Activated CD4-positive, alpha-beta memory T cell treated with anti-CD3 and anti-CD28 coated beads, Interleukin-2, amount 10 ng/mL, durations not matched to agents 7 days and 5 days (primary cell): ENCODE measurements at places on chromosomes 2 and 18. TPM values are rescaled to one million over a fixed set of nuclear protein-coding genes. Genes with fewer than 3 reads are reported as not detected.

- no peak for DNase-seq
Measured at GRCh38 chr2:198639580-198639979, 818.2 kb downstream of the SATB2 start.

GRCh38 chr2:188726626-188727247 lies 247.4 kb upstream of the COL3A1 start:
- DNase-seq, result no peak

- DNase-seq, result no peak
Measured at GRCh38 chr18:11785444-11786055, 65.7 kb upstream of the CHMP1B start.

- no peak for DNase-seq
Measured at GRCh38 chr18:72058851-72059250, 485.3 kb downstream of the CBLN2 start.

- no peak for DNase-seq
Measured at GRCh38 chr18:12086677-12087470, 6.8 kb upstream of the ANKRD62 start.

EML6 gene
- total RNA-seq, result 1.8 TPM

DNA sequence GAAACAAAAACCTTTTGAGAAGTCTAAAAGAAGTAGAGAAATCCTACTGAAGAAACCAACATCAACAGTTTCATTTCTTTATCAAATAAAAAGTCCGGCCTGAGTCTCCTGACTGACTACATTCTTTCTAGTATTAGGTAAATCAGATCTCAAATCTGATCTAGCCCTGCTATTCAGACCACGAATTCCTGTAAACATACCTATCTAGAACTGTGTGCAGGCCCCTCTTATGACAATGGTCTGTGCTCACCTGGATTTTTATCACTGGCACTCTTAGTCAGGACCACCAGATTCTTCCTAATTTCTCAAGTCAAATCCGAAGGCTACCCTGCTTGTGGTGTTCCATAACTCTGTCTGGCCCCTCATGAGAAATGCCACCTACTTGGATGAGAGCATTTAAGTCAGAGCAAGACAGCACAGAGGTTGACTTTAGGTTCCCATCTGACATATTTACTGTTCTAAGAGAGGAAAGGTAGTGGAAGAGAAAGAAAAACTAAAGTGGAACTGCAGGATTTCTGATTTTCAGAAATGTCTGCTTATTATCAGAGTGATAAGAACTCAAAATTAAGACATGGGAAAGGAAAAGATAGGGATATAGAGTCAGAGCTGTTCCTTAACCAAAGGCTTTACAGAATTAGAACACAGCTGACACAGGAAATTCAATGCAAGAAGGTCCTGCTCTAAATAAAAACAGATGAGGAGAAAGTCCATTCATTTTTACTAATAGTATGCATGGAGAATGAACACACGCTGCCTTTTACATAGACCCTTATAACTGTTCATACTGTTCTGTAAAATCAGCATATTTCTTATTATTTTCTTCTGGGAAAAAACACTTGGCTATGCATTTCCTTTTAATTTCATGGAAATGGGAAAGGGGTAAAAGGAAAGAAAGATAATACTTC lies 56.5 kb downstream of the SLC8A1 start:
- DNase-seq, result no peak

DNA sequence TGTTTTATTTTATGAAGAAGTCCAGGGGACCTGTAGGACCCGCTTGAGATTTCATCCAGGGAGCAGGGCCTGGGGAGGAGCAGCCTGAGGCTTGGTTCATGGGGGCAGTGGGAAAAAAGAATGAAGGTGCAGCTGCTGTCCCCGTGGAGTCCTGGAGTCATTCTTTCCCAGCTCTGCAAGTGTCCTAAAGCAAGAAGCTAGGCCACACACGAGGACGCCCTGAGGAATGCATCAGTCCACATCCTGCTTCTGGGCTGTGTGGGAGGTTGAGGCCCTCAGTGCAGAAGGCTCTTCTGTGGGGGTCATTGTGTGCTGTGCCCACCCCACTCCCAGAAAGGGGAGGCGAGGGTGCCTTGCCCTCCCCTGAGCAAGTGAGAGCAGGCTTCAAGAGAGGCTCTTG lies 179.9 kb upstream of the HS6ST1 start:
- no peak for DNase-seq

DNA sequence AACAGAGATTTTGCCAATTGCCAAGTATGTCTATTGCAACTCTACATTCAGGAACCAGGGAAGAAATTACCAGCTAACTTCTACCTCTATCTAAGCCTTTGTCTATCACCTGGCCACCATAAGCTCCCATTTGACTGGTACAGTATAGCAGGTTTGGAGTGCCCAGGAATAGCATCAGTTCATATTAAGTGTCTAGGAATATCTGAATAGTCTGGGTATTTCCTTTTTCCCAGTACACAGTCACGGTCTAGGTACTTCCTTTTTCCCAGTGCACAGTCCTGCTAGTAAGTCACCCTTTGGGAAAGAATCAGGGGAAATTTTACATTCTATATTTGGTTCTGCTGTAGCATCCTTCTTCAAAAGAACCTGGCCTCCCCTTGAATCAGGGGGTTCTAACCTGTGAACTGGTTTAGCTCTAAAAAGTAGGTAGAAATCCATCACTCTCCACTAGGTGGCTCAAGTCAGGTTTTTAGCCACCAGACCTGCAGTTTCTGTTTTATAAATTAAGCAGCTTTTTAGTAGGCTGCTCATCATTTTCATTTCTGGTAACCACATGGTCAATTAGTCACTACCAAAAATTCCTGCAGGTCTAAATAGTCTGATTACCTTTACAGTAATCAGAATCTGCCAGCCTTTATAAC lies 49.3 kb upstream of the DNAJC10 start:
- DNase-seq, result no peak

CYP27C1 gene
- total RNA-seq, result not detected

LYPD6B gene
- 0.20 TPM for total RNA-seq

DNA sequence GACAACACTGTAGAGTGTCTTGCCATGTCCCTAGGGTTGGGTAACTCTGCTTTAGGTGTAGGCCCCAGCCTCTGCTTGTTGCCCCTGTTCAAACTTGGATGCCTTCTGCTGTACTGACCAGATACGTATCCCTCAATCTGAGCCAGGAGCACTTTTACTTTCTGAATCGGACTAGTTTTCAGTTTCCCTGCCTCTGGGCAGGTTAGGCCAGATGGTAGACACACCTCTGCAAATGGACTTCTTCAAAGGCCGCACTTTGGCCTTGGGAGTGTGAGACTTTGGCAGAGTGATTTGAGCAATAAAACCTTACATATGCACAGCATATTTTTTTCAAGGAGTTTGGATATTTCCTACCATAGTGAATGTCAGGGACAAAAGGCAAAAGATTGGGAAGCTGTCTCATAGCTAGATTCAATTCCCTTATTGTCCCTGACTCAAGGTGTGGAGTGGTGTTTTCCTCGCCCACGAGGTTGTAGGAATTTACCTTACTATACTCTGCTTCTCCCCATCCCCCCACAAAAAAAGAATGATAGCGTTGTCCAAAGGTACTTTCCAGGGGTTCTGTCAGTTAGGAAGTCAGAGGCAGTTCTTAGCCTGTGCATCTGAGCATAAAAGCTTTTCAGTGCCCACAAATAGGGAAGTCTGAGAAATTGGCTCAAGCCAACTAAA lies 15.3 kb upstream of the PARD3B start:
- DNase-seq, result no peak

DNA sequence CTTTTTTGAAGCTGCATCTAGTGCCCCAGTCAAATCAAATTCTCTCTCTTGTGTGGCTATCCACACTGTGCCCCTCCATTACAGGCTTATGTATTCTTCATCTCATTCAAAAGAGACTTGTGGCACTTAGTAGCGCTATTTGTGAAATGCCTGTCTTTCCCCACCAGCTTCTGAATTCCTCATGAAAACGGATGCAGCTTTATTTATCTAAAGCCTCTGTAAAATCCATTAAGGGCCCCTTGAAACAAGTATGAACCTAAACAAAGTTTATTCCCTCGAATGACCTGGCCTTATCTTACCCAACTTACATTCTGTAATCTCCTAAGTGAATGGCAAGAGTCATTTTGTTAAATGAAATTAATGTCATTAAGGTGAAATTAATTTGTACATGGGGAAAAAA lies 417.4 kb upstream of the PIK3C3 start:
- no peak for DNase-seq

- DNase-seq, result no peak
Measured at GRCh38 chr2:140650825-140651224, 1480.0 kb downstream of the LRP1B start.

RAD51AP2 gene
- total RNA-seq, result not detected

ASXL3 gene
- not detected for total RNA-seq

- no peak for DNase-seq
Measured at GRCh38 chr2:4110273-4110672, 406.9 kb downstream of the DCDC2C start.

UGT1A6 gene
- not detected for total RNA-seq

- DNase-seq, result peak; percentile 29
Measured at GRCh38 chr2:240435948-240436682, 652 bp downstream of the GPC1 start.

ADD2 gene
- total RNA-seq, result 1.4 TPM

DNA sequence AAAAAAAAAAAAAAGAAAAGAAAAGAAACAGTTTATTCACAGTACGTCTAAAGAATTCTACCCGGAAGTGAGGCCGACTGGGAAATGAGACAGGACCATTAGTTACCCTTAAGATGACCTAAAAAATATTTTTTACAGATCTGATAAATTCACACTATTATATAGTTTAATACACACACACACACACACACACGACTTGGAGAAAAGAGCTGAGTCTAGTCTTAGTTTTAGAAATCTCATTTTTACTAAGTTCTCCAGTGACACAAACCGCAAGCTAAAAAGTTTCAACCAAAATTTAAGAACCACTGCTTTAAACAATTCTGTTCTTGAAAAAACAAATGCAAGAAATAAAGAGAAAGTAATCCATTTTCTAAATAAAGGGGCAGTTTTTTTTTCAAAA lies 27.1 kb downstream of the ST3GAL5 start:
- DNase-seq, result no peak

GRCh38 chr2:73832930-73833329 lies 4.2 kb downstream of the STAMBP start:
- no peak for DNase-seq

DNA sequence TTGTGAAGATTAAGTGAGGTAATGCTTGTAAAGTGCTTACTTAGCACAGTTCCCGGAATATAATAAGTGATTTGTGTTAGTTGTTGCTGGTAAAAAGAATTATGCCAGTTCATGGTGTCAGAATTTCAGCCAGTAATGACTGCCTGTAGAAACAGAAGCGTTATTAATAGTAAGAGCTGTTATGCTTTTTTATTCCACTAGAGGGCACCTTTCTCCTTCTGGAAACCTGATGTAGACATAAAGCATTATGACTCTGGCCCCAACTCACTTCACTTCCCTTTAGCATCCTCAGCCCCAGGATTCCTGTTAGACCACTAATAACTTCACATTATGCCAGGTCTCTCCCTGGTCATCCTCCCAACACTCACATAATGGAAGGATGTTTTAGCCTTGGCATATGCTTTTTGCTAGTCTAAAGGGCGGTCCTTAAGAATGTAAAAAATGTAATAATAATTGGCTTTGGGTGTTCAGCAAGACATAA lies 34.9 kb downstream of the C18orf54 start:
- no peak for DNase-seq

GRCh38 chr2:214808981-214809750 lies at the start of gene BARD1:
BARD1 (minus strand) TSS chr2:214809683; CDS start chr2:214809569, 114 bp downstream.
- DNase-seq, result peak; percentile 68

GPC1 gene
- 7.9 TPM for total RNA-seq

- no peak for DNase-seq
Measured at GRCh38 chr2:144780983-144781382, 261.1 kb upstream of the ZEB2 start.

GRCh38 chr2:21353879-21354679 lies 230.3 kb downstream of the TDRD15 start:
- no peak for DNase-seq

DNA sequence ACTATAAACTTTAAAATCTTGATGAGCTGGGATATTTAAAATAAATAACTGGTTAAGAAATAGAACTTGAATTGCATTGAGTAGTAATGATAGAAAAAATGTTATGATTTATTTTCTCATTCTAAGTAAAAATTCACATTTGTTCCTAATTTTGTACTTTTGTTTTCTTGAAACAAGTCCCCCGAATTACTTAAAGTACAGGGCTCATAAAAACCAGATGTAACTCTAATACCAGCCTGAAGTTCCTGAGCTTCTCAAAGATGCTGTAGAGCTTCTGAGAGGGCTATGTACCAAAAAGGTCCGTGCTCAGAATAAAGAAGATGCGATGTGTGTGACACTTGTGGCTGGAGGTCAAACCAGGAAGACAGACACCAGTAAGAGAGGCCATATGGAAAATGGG lies 116.1 kb upstream of the TACR1 start:
- no peak for DNase-seq

- DNase-seq, result no peak
Measured at GRCh38 chr2:188322569-188323551, 31.2 kb downstream of the GULP1 start.

DNA sequence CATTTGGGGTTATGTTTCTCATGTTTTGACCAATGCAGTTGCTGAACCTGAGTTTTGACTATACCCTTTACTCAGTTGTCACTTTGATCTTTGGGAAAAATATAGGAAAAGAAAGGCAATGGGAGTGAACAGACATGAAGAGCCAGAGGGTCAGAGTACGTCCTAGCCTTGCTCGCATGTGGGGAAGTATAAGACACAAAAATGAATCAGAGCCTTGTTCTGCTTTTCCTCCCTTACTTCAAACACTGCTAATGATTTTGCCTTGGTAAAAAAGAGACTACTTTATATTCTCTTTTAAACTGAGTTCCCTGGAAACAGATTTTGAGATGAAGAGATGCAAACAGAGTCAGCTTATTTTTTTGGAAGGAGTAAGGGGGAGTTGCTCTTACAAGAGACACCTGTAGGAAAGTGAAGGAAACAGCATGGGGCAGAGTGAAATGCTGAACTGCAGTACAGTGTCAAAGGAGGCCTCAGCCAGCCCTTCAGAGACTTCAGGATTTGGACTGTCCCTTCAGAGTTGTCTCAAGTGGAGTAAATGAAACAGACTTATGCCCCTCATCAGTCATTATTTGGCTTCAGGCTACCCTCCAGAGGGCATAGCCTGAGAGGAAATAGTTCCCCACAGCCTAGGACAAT lies 11.1 kb upstream of the FAP start:
- no peak for DNase-seq

LDLRAD4 gene
- 22.4 TPM for total RNA-seq

- DNase-seq, result no peak
Measured at GRCh38 chr2:17748745-17749144, 4.9 kb downstream of the SMC6 start.

- DNase-seq, result no peak
Measured at GRCh38 chr2:67579216-67579615, 182.1 kb downstream of the ETAA1 start.

SCN9A gene
- total RNA-seq, result 0.15 TPM

GRCh38 chr2:43340066-43340465 lies 113.7 kb upstream of the ZFP36L2 start:
- DNase-seq, result no peak

GRCh38 chr18:59980188-59980637 lies 80.4 kb downstream of the PMAIP1 start:
- DNase-seq, result no peak

CGREF1 gene
- total RNA-seq, result 0.75 TPM
